Activated T-cell treated with anti-CD3 and anti-CD28 coated beads, Interleukin-2, amount 50 U/mL, for 1 hour (primary cell): ENCODE measurements at places on chromosomes 6 and 20.

- no peak for DNase-seq
Observed at GRCh38 chr6:138430361-138431145, 26.5 kb downstream of the HEBP2 start.

DNA sequence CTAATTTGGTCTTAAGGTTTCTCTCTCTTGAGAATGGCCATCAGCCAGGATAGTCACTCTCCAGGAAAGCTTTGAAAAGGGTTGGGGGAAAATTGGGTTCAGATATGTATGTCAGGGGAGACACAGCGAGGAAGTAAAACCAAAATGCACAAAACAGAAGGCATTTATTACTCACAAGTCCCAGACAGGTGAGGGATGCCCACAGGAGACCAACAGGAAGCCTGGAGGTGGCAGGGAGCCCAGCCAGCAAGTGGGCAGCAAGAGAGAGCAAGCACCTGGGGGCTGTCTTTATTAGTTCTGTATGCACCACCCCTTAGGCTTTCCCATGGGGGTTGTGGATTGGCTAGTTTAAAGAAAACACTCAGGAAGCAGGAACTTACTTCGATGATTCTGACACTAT lies 707.7 kb downstream of the KIF16B start:
- DNase-seq = no peak

DNA sequence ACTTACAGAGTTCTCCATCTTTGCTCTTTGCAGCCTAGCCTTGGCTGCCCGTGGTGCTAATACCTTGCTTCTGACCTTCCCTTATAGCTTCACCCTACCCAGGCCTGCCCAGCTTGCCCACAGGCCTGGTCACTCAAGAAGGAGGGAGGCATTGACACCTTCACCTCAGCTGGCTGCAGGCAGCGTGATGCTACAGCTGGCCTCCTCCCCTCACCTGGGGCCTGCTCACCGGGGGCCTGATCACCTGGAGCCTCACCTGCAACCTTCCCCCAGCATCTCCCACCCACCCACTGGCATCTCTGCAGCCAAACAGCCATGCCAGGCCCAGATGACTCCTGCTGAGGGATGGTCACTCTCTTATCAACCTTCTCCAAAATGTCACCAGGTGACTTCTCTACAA lies 40.4 kb downstream of the CPNE5 start:
- no peak for DNase-seq

GRCh38 chr20:3659492-3660261 lies 3.5 kb downstream of the GFRA4 start:
- peak; percentile 16 for DNase-seq

DNA sequence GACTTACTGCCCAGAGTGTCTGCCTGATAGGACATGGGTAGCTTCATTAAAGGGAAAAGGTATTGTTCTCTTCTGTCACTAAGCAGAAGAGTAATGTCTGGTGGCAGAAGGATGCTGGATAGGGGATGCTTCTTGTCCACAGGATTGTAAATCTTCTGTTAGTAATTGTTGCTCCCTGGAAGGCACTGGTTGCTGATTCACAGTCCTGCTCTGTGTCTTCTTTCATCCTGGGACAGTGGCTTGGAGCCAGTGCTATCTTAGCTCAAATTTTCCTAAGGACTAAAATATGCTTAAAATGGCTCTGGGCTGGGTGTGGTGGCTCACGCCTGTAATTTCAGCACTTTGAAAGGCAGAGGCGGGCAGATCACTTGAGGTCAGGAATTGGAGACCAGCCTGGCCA lies 48.0 kb downstream of the SYTL3 start:
- peak; percentile 8 for DNase-seq

DNA sequence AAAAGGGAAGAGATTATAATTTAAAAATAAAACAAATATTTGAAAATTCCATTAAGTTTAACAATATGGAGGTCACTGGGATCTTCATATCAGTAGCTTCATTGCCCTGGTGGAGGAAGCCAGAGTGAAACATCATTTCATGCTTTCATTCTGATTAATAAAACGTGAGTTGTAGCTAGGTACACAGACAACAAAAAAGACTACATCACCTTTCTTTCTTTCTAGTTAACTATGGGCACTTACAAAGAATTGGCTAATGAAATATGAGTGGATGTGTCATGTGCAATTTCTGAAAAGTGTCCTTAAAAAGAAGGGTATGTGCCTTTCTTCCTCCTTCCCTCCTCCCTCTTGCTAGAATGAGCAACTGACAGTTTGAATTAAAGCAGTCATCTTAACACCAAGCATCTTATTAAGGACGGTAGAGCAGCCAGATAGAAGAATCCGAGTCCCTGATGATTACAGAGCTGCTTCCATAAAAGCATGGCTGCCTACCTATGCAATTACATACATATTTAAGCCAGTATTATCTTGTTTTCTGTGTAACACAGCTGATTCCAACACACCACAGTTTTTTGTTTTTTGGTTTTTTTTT lies 3.4 kb downstream of the SERAC1 start:
- DNase-seq = no peak

- peak; percentile 83 for DNase-seq
Observed at GRCh38 chr20:24994470-24995368, 2.2 kb upstream of the APMAP start.

GRCh38 chr6:168837254-168838036 lies 396.5 kb downstream of the SMOC2 start:
- DNase-seq = no peak

GRCh38 chr6:38485488-38485887 lies 154.2 kb downstream of the BTBD9 start:
- DNase-seq = no peak

GRCh38 chr6:105794239-105794638 lies 291.9 kb upstream of the PRDM1 start:
- no peak for DNase-seq

DNA sequence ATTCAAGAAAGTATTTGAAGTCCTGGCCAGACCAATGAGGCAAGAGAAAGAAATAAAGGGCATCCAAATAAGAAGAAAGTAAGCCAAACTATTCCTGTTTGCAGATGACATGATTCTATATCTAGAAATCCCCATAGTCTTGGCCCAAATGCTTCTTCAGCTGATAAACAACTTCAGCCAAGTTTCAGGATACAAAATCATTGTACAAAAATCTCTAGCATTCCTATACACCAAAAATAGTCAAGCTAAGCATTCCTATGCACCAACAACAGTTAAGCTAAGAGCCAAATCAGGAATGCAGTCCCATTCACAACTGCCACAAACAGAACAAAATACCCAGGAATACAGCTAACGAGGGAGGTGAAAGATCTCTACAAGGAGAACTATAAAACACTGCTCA lies 60.1 kb upstream of the PHIP start:
- no peak for DNase-seq

DNA sequence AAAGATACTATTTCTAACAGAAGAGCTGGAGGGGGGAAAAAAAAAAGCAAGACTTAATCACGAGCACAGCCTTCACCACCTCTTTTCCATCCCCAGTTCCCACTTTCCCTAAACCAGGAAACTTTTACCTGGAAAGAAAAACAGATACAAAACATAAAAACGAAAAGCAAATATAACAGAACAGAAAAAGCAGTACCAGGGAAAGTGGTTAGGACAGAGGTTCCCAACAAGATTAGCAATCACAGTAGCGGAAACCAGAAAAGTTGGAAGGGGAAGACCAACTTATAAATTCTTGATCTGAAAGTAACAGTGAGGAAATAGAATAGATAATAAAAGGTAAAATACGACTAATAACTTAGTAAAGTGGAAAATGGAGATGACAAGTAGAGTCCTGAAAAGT lies 1.2 kb downstream of the DDX39B start:
- no peak for DNase-seq

GRCh38 chr20:17558154-17558940 lies 11.5 kb upstream of the DSTN start:
- no peak for DNase-seq

DNA sequence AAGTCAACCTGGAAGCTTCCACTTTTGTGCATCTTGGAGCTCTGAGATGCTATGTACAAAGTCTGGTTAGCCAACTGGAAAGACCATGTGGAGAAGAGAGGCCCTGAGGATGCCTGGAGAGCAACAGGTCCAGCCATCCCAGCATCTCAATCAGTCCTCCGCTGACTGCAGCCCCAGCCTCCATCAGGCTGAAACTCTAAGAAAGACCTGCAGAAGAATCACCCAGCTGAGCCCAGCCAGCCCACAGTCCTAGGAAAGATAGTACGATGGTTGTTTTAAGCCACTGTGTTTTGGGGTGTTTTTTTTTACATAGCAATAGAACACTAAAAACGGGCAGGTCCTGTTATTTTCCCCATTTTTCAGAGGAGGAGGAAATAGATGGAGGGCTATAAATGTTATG lies 84.0 kb downstream of the NCR2 start:
- DNase-seq = no peak

GRCh38 chr6:127069659-127070279 lies 48.7 kb upstream of the RSPO3 start:
- no peak for DNase-seq

DNA sequence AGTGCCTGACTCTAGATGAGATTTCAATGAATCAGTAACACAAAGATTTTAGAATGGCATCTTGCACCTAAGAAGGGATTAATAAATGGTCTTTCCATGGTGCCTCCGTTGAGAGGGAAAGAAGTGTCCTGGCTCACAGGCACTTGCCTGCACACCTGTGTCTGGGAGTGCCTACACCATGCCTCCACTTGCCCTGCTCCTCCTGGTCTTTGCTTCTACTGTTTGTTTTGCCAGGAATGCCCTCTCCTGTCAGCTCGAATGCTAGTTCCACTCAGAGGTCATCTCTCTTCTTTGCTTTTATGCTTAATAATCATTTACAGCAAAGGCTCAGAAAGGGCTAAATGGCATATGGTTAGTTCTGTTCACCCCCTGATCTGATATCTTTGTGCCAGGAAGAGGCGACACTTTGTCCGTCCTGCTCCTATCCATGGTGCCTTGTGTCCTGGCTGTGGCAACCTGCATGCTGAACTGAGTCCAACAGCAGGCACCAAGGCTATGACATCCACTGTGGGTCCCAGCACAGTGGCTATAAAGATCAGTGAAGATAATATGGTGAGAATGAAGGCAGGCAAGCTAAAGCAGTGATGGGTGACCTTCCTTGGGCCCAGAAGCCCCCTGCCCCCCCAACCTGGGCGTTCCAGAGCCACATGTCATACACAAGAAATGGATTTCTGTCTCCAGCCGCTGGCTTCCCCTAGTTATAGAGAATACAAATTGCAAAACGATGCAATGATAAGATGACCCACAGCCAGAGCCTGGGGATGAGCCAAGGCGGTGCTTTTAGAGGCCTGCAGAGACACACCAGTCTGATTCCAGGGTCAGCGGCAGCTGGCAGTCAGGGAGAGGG lies 1.4 kb downstream of the C6orf132 start:
- no peak for DNase-seq

- DNase-seq = no peak
Observed at GRCh38 chr6:136035378-136036070, 184.0 kb downstream of the PDE7B start.

- no peak for DNase-seq
Observed at GRCh38 chr20:42138729-42139128, 520.6 kb upstream of the CHD6 start.

DNA sequence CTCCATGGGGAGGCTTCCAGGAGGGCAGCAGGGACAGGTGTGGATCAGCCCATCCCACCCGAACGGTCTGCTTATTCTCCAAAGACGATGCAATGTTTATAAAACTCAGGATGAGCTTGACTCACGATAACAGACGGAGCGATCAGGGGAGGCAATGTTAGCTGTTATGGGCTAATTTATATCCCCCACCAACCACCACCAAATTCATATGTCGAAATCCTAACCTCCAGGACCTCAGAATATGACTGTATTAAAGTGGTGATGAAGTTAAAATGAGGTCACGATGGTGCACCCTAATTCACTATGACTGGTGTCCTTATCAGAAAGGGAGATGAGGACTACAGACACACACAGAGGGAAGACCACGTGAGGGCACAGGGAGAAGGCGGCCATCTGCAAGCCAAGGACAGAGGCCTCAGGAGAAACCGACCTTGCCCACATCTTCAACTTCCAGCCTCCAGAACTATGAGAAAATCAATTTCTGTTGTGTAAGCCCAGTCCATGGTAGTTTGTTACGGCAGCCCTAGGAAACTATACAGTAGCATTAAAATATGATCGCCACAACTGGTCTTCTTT lies 7.0 kb downstream of the ADTRP start:
- DNase-seq = no peak

- no peak for DNase-seq
Observed at GRCh38 chr6:15256538-15257271, 10.8 kb downstream of the JARID2 start.

DNA sequence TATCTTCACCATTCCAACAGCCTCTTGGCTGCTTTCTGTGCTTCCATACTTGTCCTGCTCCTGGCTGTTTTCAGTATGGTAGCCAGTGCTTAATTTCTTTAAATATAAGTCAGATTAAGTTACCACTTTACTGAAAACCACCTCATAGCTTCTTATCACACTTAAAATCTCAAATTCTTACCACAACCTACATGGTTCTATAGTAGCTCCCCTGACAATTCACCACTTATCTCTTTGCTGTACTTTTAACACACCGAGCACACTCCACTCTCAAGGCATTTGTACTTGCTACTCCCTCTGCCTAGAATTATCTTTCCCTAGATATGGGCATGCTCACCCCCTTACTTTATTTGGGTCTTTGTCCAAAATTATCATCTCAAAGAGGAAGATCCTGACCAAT lies 369.0 kb downstream of the TENT5A start:
- no peak for DNase-seq

GRCh38 chr6:152008779-152009178 lies 201.3 kb downstream of the ESR1 start:
- no peak for DNase-seq

GRCh38 chr20:32455171-32455900 lies 97.2 kb downstream of the ASXL1 start:
- no peak for DNase-seq

DNA sequence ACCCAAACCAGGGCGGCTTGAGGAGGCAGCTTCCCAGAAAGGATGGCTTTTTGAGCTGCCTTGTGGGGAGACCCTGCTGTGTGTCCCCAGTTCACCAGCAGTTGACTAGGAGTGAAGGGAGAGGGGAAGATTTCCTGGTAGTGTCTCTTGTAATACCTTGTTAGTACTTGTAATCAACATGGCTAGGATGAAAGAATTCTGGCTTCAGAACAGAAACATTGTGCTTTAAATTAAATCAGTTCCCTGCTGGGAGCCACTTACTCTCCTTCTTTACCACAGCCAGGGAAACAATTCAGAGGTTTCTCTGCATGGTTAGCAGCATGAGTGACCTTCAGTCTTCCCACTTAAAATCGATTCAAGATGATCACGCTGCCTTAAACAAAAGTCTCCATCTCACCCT lies 525.4 kb upstream of the ID4 start:
- DNase-seq = no peak

- DNase-seq = no peak
Observed at GRCh38 chr6:6565069-6565468, 23.5 kb upstream of the LY86 start.

DNA sequence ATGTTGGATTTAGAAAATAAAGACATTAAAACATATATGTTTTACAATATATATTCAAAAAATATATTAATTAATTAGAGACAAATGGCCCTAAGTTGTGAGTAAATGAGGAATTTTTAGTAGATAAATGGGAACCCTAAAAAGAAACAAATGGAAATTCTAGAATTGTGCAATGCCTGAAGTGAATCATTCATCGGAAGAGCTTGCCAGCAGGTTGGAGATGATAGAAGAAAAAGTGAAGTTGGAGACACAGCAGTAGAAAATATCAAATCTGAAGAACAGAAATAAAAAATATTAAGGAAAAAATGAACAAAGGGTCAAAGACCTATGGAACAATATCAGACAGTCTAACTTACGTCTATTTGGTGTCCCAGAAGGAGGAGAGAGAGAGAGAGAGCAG lies 109.4 kb upstream of the NEDD9 start:
- DNase-seq = no peak

GRCh38 chr6:133632206-133632605 lies 256.7 kb upstream of the TCF21 start:
- DNase-seq = no peak

- DNase-seq = no peak
Observed at GRCh38 chr6:144268794-144269349, 16.3 kb upstream of the UTRN start.
